Activated CD4-positive, alpha-beta T cell treated with anti-CD3 and anti-CD28 coated beads, Interleukin-2, amount 10 ng/mL, durations not matched to agents 24 days and 14 days (primary cell): ENCODE measurements at places on chromosomes 7 and 10. TPM values are rescaled to one million over a fixed set of nuclear protein-coding genes. Genes with fewer than 3 reads are reported as not detected.

Gene HTRA1
- total RNA-seq, result not detected in 2 replicates

Gene UPK3BL2
- 14.1 and 19.2 TPM in 2 replicates for total RNA-seq

Gene ALKBH4
- total RNA-seq, result 9.9 and 10.9 TPM in 2 replicates

Gene SFTPA1
- not detected in 2 replicates for total RNA-seq

Gene CTAGE15
- 1.3 and 2.7 TPM in 2 replicates for total RNA-seq

Gene GATAD1
- total RNA-seq, result 21.4 and 22.1 TPM in 2 replicates

DNA sequence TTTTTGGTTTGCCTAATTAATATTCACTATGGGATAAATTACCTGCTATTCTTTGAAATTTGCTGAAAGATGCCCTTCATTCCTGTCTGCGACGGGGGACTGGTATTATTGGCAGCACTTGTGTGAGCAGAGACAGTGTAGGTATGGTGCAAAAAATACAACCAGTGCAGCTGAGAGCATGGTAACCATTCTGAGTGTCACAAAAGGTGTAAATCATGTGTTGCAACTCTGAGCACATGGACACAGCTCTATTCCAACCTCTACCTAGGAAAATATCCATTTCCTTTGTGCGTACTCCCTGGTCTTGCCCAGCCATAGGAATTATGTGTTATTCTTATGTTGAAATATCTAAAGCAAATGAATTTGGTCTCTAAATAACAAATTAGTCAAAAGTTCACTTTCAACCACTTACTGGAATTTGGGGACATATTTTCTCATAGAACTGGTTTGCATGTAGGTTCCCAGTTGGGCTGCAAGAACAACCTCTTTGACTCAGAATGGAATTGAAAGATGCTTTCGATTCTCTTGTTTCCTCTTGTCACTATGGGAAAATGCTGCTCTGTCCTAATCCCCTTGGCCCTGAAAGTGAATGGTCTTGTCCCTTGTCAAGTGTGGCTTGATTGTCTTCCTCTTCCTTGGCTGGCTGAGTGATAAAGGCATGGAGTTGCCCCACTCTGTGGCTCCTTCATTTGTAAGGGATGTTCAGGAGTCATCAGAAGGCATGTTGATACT lies 57.0 kb downstream of the CELF2 start:
- H3K4me3 ChIP-seq, result no peak overlapping the region
- DNase-seq, result no peak
- no peaks in the 10 kb centered on the region for H3K36me3 ChIP-seq

DNA sequence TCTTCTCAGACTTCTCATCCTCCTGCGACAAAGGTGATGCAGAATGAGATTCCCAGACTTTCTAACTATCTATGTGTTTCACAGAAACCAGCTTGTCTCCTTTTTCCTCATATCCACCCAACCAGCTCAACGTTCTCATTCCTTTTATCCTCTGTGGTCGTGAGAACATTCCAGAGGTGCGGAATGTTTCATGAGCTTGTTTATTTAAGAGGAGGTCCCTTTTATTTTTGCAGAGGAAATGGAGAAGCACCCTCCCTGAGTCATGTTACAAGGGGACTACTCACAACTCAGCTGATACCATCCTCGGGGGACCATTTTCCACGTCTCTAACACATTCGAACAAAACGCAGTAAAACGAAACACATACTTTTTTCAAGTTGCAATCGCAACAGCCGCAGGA lies 93.2 kb downstream of the ZRANB1 start:
- H3K27ac ChIP-seq, result no peak overlapping the region
- peaks cover 1% of the 10 kb centered on the region for H3K27me3 ChIP-seq
- no peak overlapping the region for H3K4me3 ChIP-seq

DNA sequence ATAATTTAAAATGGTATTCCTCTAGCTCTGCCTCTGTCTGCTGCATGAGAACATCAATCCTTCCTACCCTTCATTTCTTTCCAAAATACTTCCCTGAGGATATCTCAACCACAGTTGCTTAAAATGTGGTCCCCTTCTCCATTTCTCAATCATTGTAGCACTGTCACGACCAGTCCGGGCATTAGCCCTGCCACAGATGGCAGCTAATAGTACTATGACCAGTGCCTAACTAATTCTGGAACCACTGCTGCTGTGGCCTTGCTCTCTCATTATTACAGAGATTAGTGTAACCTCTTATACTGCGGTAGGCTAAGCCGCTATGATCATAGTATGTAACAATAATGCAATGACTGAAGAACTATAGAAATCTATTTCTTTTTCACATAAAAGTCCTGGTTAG lies 66.0 kb downstream of the REEP3 start:
- H3K4me1 ChIP-seq, result peaks cover 2% of the 10 kb centered on the region
- no peaks in the 10 kb centered on the region for H3K27me3 ChIP-seq
- no peak for DNase-seq
- peaks cover under 1% of the 10 kb centered on the region for H3K36me3 ChIP-seq
- no peak overlapping the region for H3K4me3 ChIP-seq
- H3K27ac ChIP-seq, result no peak overlapping the region

GRCh38 chr7:51289623-51290303 lies 26.8 kb downstream of the COBL start:
- no peak for DNase-seq
- H3K27me3 ChIP-seq, result peaks cover 3% of the 10 kb centered on the region
- H3K27ac ChIP-seq, result no peak overlapping the region
- no peaks in the 10 kb centered on the region for H3K36me3 ChIP-seq

- no peaks in the 10 kb centered on the region for H3K27me3 ChIP-seq
- peaks cover 21% of the 10 kb centered on the region for H3K4me1 ChIP-seq
- DNase-seq, result no peak
- H3K4me3 ChIP-seq, result no peak overlapping the region
Observed at GRCh38 chr7:133077394-133077793, 4.5 kb downstream of the CHCHD3 start.

DNA sequence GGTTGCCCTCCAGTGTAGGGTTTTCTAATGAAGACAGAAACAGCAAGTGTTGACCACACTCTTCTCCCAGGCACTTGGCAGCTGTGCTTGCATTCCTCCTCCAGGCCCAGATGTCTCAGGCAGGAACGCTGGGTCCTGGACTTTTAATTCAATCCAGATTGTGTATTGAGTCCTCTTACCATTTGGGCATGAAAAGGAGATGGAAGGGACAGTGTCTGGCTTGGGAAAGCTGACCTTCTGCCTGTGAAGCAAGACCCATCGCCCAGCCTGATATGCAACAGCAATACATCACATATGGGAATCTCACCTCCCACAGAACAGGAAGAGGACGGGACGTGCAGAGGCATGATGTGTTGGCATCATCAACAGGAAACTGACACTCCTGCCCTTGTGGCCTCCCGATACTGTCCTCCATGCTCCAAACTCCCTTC lies 174.4 kb upstream of the LYZL2 start:
- H3K27ac ChIP-seq, result no peak overlapping the region
- H3K27me3 ChIP-seq, result no peaks in the 10 kb centered on the region
- H3K4me1 ChIP-seq, result peaks cover 10% of the 10 kb centered on the region
- no peak overlapping the region for H3K4me3 ChIP-seq
- no peak for DNase-seq

DNA sequence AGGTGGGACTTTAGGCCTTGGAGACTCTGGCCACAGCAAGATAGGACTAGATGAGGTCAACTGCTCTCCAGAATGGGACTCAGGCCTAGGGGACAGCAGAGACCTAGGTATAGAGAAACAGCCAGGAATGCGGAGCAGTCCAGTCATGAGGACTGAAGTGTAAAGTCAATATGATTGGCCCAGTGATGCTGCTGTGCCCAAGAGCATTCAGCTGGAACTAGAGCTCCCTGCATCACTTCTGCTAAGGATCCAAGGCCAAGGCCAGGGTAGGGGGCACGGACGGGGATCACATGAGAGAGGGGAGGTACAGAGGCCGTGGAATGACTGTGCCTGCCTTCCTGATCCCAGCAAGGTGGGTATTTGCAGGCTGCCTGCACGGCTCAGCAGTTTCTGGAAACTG lies 237.9 kb downstream of the FRMD4A start:
- no peaks in the 10 kb centered on the region for H3K27me3 ChIP-seq
- DNase-seq, result no peak
- no peak overlapping the region for H3K27ac ChIP-seq

DNA sequence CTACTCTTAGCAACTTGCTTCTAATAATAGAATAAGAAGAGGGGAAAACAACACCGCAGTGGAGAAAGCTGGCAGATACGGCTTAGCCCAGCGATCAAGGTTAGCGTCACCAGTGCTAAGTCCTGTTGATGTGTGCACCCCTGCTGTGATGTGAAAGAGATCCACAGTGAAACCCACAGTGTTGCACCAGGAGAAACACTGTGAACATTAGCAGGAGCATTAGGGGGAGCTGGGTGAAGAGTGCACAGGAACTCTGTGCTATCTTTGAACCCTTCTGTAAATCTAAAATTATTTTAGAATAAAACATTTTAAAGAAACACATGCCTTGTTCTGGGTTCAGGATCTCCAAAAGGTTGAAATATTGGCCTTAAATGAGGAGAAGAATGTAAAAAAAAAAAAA lies 154.1 kb upstream of the UNC5B start:
- H3K36me3 ChIP-seq, result no peaks in the 10 kb centered on the region
- no peak overlapping the region for H3K4me3 ChIP-seq
- no peak overlapping the region for H3K27ac ChIP-seq

GRCh38 chr10:49540056-49540797 lies 1.3 kb upstream of the ERCC6 start:
- peaks cover 14% of the 10 kb centered on the region for H3K27me3 ChIP-seq
- H3K27ac ChIP-seq, result no peak overlapping the region
- no peak for DNase-seq
- H3K4me3 ChIP-seq, result peak overlapping the region; percentile 91
- peaks cover 28% of the 10 kb centered on the region for H3K4me1 ChIP-seq

- peaks cover 6% of the 10 kb centered on the region for H3K4me1 ChIP-seq
- DNase-seq, result no peak
- peaks cover 2% of the 10 kb centered on the region for H3K36me3 ChIP-seq
- H3K4me3 ChIP-seq, result no peak overlapping the region
Observed at GRCh38 chr10:113979409-113979808, 64.3 kb upstream of the ADRB1 start.

DNA sequence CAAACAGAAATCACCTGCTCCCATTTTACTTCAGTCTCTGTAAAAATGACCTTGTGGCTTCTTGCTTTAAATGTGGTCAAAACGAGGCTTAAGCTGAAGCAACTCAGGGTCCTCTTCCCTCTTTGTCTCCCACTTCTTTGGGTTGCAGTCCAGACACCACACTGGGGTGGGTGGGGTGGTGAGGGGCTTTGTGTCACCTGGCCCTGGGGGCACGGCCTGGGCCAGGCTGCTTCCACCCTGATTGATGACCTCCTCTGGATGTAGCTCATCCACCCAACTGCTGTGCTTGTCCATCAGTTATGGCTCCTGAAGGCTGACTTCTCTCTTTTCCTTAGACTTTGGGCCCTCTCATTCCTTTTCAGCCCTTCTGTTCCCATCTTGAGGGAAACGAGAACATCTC lies 26.8 kb upstream of the NPS start:
- no peaks in the 10 kb centered on the region for H3K36me3 ChIP-seq
- no peaks in the 10 kb centered on the region for H3K27me3 ChIP-seq
- H3K4me1 ChIP-seq, result no peaks in the 10 kb centered on the region
- no peak for DNase-seq
